Hematopoietic multipotent progenitor cell treated with erythropoietin and hydrocortisone succinate and interleukin-3 and kit ligand, for 17 days (in vitro differentiated cells): ENCODE measurements at places on chromosomes 5 and 9.

- no peak for DNase-seq
These were observed 4.9 kb upstream of the CPLX2 start for GRCh38 chr5:175866377-175866907.

- DNase-seq = no peak
These were observed 95.7 kb downstream of the ANKH start for GRCh38 chr5:14775857-14776256.

DNA sequence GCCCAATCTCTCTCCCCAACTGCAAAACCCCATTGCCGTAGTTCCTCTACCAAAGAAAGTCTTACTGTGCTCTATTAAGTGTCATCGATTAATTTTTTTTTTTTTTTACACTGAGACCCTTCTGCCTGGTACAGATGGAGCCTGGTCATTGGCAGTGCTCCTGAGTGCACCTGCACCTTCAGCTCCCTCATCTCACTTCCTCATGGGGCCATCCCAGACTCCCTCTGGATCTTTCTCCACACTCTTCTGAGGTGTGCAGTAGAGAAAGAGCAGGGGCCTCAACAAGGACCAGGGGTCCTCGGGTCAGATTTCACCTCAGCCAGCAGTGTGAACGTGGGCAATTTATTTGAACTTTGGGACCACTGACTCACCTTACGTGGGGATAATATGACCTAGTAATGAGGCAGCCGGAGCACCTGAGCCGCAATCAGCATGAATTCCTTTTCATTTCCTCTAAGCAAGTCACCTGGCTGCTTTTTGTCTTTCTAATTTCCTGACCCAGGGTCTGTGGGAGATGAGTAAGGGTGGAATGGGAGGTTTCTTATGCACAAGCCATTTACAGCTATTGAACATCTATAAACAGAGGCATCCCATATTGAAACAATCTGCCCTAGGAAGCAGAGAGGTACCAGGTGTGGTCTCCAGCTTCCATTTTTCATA lies 22.3 kb upstream of the GABRP start:
- no peak for DNase-seq

- DNase-seq = no peak
These were observed 76.8 kb downstream of the TMEM167A start for GRCh38 chr5:83000428-83000827.

GRCh38 chr9:21779397-21779796 lies 23.0 kb upstream of the MTAP start:
- no peak for DNase-seq
